ENCODE measurements at places on chromosomes 6 and 20.

DNA sequence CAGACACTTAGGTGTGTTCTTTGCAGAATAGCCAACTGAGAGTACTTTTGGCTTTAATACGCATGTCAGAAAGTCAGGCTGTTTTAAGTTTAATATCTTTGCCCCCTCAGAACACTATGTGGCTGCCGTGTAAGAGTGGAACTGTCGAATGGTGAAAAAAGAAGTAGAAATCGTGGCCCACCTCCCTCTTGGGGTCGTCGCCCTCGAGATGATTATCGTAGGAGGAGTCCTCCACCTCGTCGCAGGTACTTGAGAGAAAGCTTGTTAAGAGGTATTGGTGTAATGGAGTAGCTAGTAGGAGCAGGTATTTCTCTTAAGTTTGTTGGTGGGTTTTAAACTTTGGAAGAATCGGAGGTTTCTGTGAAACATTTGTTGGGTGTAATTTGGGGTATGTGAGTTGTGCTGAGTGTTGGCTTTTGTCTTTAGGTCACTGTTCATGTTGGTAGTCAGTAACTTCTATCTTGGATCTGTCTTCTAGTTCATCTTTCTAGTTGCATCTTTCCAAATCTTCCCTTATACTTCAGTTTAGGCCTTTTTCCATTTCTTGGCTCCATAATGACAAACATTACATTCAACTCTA is 4.7 kb downstream of the SRSF3 start:
- DNase-seq = no peak

DNA sequence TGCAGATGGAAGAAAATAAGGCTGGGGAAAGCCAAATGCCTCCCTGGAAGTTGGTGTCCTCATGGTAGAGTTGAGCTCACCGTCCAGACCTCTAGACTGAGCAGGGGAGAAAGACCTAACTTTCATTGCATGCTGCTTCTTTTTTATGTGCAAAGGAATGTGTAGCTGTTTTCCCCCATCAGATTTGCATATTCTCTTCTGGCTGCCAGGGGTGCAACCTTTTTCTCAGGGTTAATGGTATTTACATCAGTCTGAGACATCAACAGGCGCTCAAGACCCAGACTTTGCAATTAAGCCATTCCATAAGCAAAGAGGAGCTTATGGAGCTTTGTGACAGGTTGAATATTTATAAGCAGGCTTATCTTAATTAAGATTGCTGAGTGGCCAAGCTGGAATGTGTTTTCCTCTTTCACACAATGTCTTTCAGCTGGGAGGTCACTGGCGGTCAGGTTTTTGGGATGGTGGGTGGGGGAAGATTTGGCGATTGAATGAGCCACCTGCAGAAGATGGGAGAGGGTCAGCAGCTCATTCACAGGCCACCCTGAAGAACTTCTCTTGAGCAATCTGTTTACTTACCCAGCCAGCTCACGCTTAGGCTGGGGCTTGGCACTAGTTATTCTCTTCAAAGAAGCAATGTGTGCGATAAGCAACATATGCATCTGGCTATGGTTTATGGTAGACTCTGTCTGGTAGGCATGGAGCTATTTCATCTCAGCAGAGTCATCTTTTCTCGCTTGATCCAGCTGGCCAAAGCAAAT is 88.6 kb downstream of the SCP2D1 start:
- DNase-seq = no peak

GRCh38 chr20:1696521-1697209 is 39.1 kb upstream of the SIRPG start:
- DNase-seq = no peak

DNA sequence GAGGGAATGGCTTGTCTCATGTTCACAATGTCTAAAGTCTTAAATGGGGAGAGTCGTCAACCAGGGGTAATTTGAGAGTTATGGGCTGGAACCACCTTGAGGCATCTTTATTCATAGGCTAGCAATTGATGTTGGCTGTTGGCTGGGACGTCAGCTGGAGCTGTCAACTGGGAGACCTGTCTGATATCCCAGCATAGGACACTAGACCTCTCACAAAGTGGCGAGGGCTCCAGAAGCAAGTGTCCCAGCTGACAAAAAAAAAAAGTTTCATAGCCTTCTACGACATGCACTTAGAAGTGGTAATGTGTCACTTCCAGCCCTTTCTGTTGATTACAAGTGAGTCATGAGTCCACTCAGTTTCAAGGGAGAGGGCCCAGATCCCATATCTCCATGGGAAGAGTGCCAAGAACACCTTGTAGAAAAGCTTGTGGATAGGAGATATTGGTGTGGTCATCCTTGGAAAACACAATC is 278.0 kb downstream of the ESR1 start:
- no peak for DNase-seq

DNA sequence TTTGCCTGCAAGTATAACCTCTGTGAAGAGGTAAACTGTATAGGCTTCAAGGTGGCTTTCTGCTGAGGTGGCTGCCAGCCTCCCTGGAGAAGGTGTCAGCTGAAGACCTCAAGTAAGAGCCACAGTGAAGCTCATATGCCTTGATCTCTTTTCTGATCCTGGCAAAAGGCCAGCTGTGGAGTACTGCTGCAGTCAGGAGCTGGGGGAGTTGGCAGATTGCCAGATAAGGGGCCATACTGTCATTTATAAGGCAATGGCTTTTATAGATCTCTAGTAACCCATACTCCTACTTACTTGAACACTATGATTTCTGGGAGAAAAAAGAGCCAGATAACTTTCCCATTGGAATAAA is 8.8 kb upstream of the CEP85L start:
- peak; percentile 20 for DNase-seq

GRCh38 chr20:550611-551010 is 7.0 kb upstream of the CSNK2A1 start:
- no peak for DNase-seq
